ENCODE measurements at places on chromosomes 12 and 14.
A peak's percentile ranks its signal among the peaks of the same experiment; 100 is the strongest.

DNA sequence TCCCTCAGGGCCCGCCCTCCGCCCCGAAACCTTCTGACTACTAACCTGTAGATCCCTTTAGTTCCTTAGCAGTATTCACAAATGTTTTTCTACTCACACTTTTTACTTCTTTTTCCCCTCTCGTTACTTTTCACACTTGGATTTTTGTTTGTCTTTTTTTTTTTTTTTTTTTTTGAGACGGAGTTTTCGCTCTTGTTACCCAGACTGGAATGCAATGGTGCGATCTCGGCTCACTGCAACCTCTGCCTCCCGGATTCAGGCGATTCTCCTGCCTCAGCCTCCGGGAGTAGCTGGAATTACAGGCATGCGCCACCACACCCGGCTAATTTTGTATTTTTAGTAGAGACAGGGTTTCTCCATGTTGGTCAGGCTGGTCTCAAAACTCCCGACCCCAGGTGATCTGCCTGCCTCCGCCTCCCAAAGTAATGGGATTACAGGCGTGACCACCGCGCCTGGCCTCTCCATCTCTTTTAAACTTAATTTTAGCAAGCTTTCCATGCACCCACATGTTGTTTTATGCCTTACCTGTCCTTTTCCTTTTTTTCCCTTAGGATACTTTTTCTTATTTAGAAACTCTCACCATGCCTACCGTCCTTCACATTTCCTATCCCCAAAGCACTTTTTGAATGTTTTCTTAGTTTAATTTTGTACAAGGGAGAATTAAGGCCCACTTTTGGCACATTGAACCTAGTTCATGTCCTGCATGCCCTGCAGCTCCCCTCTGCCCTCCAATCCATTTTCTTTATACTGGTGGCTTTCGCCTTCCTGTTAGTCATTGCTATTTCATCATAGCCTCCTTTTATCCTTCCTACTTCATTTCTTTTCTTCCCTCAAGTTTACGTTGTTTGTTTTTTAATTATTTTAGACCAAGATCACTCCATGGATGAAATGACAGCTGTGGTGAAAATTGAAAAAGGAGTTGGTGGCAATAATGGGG lies 1.1 kb downstream of the SP1 start:
- no peak for DNase-seq

- DNase-seq: no peak
Measured at GRCh38 chr14:77498984-77499527, 440 bp upstream of the ISM2 start.

- DNase-seq: no peak
Measured at GRCh38 chr12:119990382-119990874, 1.4 kb downstream of the BICDL1 start.

DNA sequence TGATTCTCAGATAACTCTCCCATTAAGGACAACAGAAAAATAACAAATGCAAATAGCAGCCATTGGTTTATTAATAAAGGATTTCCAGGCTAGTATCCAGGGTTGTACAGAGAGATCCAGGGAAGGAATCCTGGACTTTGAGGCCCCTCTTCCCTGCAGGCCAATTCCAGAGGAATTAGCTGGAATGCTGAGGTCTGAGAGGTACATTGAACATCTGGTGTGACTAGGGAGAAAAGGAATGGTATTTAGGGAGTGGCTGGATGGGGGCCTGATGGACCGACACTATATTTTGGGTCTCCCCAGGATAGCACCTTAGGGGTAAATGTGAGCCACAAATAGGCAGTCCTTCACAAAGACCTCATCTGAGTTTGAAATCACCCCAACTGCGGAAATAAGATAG lies 924.5 kb downstream of the AACS start:
- peak; percentile 21 for DNase-seq

Data from muscle of arm (tissue), 14 donors.